ENCODE measurements at places on chromosomes 7 and 10. TPM values are rescaled to one million over a fixed set of nuclear protein-coding genes. Genes with fewer than 3 reads are reported as not detected.

DNA sequence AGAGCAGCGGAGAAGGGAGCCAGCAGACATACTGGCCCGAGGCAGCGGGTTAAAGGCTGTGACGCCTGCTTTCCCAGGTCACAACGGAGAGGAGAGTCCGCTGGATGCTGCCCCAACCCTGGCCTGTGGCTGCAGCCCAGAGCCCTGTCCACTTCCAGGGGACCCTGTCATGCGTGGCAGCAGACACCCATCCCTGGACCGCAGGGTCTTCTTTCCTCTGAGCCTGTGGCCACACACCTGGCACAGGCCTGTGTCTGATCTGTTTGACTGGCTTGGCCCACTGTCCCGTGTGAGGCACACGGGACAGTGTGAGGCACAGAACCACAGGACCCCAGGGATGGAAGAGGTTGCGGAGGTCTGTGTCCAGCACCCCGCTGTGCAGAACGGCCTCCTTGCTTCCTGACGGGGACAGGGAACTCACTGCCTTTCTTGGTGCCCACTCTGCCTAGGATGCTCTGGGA lies 42.4 kb downstream of the INSIG1 start:
- no peaks in the 10 kb centered on the region for H3K36me3 ChIP-seq
- no peaks in the 10 kb centered on the region for H3K4me1 ChIP-seq
- H3K4me3 ChIP-seq, result no peak overlapping the region
- DNase-seq, result no peak

GRCh38 chr10:36194276-36194675 lies 552.2 kb upstream of the FZD8 start:
- no peak for DNase-seq
- no peaks in the 10 kb centered on the region for H3K27me3 ChIP-seq
- no peak overlapping the region for H3K27ac ChIP-seq

- no peaks in the 10 kb centered on the region for H3K4me1 ChIP-seq
- H3K4me3 ChIP-seq, result no peak overlapping the region
- no peaks in the 10 kb centered on the region for H3K36me3 ChIP-seq
These were observed 962.5 kb downstream of the CNTNAP2 start for GRCh38 chr7:147079083-147079482.

GRCh38 chr7:26843705-26844104 lies 20.7 kb downstream of the SKAP2 start:
- H3K27me3 ChIP-seq, result no peaks in the 10 kb centered on the region
- H3K27ac ChIP-seq, result no peak overlapping the region
- H3K36me3 ChIP-seq, result no peaks in the 10 kb centered on the region

Gene VAX1
- total RNA-seq, result not detected

Gene SPDYE5
- not detected for total RNA-seq

DNA sequence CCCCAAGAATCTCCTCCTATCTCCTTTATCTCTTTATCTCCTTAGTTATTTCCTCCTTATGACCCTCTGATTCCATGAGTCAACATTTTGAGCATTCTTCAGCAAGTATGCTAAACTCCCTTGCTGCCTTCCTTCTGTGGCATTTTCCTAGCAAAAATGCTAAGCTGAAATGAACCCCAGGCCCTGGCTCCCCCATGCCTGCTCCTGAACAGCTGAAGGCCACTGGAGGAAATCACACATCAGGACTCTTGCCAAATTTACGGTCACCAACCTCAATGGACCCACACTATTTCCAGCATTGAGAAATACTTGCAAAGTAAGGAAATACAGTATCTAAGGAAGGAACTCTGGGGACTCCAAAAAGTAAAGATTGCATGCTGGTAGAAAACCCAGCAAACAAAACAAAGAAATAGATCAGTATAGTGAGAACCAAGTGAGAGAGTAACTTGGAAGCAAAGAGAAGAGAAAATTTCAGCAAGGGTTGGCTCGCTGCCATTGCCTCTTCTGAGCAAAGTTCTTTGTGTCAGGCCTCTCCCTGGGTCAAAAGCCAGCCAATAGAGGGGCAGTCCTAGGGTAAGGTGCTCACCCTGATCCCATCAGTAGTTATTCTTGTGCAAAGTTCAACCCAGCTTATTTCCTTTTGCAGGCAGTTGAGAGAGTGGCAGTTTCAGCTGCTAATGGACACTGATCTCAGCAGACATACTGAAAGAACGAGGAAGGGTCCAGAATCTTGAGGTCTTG lies 5.1 kb upstream of the PLEKHS1 start:
- DNase-seq, result no peak
- no peak overlapping the region for H3K4me3 ChIP-seq
- H3K4me1 ChIP-seq, result no peaks in the 10 kb centered on the region
- no peaks in the 10 kb centered on the region for H3K27me3 ChIP-seq
- H3K27ac ChIP-seq, result no peak overlapping the region

Gene SLC26A5
- total RNA-seq, result not detected

GRCh38 chr10:121942749-121943416 lies 15.1 kb upstream of the ATE1 start:
- H3K27ac ChIP-seq, result no peak overlapping the region
- H3K4me1 ChIP-seq, result no peaks in the 10 kb centered on the region
- no peaks in the 10 kb centered on the region for H3K36me3 ChIP-seq
- DNase-seq, result no peak
- no peak overlapping the region for H3K4me3 ChIP-seq
- no peaks in the 10 kb centered on the region for H3K27me3 ChIP-seq
